ENCODE measurements at places on chromosomes 7 and 10.

- DNase-seq, result no peak
Measured at GRCh38 chr7:128362670-128363069, 1.2 kb upstream of the PRRT4 start.

GRCh38 chr7:56686276-56686859 lies 445.9 kb downstream of the ZNF479 start:
- DNase-seq, result no peak

DNA sequence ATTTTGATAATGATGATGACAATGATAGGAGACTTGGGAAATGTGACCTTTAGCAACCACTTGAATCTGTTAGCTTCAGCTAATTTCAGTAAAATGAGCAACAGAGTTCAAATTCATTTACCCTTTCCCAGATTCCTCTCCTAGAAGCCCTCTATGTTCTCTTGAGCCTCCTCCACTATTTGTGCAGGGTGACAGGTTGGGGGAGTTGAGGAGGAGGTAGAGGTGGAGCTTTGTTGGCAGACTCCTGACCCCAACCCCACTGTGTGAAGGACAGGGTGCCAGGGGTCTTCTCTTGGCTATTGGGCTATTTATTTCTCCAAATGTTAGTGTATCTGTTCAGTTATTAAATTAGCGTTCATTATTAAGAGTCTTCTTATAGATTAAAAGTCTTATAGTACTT lies 422.3 kb downstream of the GFRA1 start:
- DNase-seq, result no peak

- no peak for DNase-seq
Measured at GRCh38 chr10:11150231-11150731, 132.6 kb downstream of the CELF2 start.

DNA sequence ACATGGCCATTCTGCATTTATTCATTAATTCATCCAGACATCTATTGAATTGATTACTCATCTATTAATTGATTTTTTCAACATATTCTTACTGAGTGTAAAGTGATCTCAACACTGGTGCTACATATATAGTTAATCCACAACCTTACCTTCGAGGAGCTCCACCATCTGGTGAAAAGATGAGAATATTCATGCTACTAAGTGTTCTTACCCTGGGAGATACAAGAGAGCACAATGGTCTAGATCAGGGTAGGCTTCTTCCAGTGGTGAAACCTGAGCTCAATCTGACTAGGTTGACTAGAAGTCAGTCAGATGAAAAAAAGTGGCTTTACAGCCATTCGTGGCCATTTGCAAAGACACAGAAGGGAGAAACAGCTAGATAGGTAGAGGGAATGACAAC lies 507.4 kb downstream of the ANKRD7 start:
- no peak for DNase-seq

DNA sequence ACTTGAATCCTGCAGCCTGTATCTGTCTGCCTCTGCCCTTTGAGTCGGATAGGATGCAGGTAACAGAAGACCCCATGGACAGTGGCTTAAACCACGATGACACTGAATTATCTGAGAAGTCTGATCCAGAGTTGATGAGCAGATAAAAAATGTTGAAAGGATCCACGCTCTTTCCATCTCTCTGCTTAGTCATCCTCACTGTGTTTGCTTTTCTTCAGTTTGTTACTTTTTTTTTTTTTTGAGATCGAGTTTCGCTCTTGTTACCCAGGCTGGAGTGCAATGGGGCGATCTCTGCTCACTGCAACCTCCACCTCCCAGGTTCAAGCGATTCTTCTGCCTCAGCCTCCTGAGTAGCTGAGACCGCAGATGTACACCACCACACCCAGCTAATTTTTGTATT lies 36.9 kb upstream of the GOLGA7B start:
- no peak for DNase-seq

- no peak for DNase-seq
Measured at GRCh38 chr10:117318909-117319308, 56.3 kb downstream of the PDZD8 start.

DNA sequence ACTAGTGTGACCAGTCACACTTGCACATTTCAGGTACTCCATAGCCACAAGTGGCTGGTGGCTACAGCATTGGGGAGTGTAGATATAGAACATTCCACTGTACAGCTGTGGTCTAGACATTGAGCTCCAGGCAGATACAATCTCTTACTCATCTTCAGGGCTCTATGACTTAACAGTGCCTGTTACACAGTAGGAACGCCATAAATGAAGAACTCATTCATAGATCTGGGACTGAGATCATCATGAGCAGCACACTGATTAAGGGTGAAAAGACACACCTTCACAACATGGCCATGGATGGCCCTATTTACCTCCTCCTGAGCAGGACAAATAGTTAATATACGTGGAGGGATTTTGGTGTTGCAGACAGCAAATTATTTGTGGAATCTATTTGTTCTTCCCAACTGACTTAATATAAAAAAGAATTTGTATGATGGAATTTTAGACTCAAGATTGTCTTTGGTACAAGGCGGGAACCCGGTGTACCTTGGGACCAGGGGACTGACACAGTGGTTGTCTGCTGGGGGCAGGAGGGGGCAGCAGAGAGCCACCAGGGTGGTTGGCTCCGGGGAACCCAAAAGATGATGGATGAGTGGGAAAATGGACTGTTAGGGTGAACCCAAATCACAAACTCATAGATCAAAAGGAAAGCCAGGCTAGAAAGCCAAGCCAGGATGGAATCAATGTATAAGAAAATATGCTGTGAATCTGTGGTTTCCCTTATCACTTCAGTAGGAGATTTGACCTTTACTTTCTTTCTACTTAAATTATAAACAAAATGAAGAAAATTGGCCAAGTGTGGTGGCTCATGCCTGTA lies 24.3 kb upstream of the CPA2 start:
- peak; percentile 30 for DNase-seq

DNA sequence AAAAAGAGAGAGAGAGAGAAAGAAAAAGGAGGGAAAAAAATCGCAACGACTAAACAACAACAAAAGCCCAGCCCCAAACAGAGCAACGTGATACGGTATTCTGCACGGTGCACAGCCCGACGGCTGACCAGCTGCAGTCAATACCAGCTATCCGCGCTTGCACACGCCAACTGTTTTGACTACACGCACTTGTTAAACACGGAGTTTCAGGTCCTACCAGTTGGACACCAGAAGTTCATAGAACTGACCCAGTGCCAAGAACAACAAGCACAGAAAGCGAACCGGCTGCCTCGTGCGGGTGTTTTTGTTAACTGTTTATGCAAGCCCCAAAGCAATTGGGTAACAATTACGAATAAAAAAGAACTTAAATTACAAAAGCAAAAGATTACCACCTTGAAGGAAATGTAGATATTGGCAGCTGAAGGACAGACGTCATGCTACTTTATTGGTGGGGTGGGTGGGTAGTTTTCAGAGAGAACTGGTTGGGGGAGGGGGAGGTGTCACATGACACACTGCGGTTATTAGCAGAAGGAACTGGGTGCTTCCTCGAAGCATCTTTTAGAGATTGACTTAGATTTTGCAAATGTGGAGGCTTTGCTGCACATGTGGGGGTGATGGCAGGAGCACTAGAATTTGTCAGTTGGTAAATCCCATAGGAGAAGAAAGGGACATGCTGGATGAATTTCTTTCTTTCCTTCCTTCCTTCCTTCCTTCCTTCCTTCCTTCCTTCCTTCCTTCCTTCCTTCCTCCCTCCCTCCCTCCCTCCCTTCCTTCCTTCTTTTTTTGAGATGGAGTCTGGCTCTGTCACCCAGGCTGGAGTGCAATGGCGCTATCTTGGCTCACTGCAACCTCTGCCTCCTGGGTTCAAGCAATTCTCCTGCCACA lies 110.6 kb upstream of the EFCAB10 start:
- no peak for DNase-seq

DNA sequence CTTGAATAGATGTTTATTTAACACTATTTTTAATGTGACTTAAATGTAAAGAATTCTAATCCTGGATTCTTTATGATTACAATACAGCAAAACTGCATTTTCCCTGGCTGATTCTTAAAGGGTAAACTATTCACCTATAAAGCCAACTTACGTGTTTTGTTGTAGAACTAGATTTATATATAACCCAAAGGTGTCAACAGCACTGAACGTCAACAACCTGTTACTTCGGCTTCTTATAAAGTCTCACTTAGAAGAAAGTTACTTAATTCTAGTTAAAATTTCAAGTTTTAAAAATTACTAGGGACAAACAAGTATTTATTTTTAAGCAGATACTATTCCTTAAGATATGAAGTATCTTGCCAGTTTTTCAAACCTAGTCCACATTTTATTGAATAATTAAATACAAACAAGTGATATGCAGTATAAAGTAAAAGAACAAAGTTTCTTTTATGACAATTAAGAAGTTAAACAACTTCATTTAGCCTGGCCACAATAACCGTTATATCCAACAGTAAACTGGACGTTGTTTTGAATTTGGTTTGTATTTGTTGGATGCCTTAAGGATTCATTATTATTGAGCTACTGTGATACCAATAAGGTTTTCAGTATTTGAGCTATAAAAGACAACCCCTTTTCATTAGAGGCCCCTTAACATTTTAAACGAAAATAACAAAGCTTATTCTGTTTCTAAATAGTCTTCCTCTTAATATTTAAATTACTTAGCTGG lies 83.1 kb downstream of the SNX10 start:
- DNase-seq, result no peak

- DNase-seq, result no peak
Measured at GRCh38 chr7:106284714-106285050, at the start of gene NAMPT. NAMPT (minus strand) TSS chr7:106284983; CDS start chr7:106284884, 99 bp downstream.
